ENCODE measurements at places on chromosomes 12 and 14. TPM values are rescaled to one million over a fixed set of nuclear protein-coding genes. Genes with fewer than 3 reads are reported as not detected.

Gene KRT78
- not detected for total RNA-seq

Gene RBP5
- total RNA-seq = not detected

DNA sequence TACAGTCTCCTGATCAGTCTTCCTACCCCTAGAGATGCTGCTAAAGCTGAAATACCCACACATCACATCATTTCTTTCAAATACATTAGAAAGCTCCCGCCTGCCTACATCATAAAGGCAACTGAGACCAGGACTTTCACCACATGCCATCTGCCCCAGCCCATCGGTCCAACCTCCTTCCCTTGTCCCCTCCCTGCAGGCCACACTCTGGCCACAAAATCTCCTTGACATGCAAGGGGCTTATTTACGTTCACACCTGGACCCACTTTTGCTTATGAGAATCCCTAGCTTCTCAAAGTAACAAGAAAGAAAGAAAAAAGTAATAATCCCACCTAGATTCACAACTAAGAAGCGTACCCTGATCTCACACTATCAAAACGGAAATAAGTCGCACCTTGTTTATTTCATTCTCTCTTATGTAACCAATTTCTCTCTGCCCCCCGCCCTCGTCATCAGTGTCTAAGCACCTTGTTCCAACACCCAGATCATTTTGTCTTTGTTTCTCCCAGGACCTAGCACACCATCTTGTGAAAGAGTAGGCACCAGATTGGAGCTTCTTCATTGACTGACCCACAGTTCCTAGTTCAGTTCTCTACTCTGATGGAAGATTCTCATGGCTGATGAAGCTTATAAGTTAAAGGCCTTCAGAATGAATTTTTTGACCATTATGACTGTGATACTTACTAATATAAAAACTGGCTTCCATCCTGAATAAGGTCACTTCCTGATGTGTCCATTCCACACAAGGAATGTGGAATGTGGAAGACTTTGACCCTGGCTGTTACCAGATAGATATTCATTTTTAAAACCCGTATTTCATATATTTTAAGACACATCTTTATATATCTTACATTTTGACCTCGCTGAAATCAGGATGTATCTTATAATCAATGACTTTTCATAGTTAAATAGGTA is 7.7 kb downstream of the WSB2 start:
- H3K36me3 ChIP-seq = peaks cover 40% of the 10 kb centered on the region
- peak overlapping the region; percentile 45 for H3K4me3 ChIP-seq
- DNase-seq = no peak

DNA sequence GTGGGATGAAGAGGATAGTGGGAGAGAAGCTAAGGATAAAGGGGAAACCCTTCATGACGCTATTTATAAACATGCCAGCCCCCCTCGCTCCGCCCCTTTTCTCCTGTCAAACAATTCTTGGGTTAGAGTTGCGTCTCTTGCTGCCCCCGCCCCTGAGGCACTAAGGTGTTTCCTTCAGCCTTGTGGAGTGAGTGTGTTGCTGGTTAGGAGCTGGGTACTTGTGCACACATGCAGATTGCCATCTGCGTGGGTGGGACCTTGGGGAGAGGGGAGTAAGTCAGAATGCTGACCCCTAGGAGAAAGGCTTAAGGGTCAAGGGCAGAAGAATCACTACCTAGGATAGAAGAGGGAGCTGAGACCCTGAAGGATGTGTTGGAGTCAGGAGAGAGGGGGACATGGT is 5.4 kb downstream of the FOXJ2 start:
- H3K36me3 ChIP-seq = peaks cover 5% of the 10 kb centered on the region
- peak overlapping the region; percentile 67 for H3K4me3 ChIP-seq
- no peaks in the 10 kb centered on the region for H3K27me3 ChIP-seq
- H3K4me1 ChIP-seq = peaks cover 62% of the 10 kb centered on the region

DNA sequence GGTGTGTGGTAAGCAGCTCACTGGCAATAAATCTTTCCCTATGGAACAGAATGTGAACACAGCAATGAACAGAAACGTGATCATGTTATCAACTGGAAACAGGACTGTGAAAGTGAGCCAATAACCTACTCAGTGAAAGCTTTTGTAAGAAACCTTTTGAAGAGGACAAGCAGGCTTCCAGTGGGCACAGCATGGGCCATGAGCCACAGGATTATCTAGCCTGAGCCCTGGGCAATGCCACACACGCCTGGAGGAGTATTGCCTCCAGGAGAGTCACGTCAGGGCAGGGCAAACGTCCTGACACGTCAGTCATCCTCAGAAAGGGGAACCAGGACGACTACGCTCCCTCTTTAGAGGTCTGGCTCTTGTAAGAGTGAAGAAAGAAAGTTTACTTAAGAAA is 32.3 kb downstream of the NRDE2 start:
- DNase-seq = no peak
- H3K4me3 ChIP-seq = no peak overlapping the region
- H3K27me3 ChIP-seq = no peaks in the 10 kb centered on the region
- H3K27ac ChIP-seq = no peak overlapping the region
- peaks cover 5% of the 10 kb centered on the region for H3K36me3 ChIP-seq

DNA sequence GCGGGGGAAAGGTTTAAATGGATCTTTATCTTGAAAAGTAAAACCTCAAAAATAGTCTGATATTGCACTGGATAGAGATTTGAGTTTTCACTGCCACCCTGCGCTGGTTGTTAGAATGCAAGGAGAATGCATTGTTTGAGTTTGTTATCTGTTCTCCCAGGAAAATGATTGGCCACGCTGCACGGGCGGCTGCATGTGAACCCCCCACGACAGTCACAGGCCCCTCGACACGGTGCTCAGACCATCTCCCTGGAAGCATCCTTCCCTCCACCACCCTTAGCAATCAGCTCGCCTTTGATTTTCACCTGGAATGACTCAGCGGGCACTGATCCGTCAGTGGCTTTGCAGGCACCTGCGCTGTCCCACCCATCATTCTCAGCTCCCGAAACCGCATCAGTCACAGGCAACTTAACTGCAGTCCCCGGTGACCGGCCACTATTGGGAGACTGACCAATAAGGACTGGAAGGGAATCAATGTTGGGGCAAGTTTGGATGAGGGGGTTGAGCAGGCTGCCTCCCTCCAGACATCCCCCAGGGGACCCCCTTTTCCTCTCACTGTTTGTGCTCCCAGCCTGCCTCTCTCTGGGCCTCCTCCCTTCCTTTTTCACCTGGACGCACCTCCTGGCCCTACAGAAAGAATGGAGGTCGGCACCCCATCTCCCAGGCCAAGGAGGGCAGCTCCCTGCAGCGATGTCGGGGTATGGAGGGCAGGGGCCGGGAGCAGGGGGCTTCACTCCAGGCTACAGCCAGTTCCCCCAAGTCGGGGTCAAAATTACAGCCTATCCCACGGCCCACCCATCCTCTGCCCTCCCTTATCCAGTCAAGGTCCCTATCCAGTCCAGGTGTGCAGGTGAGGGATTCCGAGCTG is 28.5 kb upstream of the C14orf180 start:
- DNase-seq = no peak
- H3K27me3 ChIP-seq = peaks cover 30% of the 10 kb centered on the region
- H3K36me3 ChIP-seq = no peaks in the 10 kb centered on the region
- no peak overlapping the region for H3K27ac ChIP-seq
- no peak overlapping the region for H3K4me3 ChIP-seq

GRCh38 chr12:21545557-21545956 is 19.5 kb downstream of the SPX start:
- H3K27ac ChIP-seq = no peak overlapping the region
- DNase-seq = no peak
- peaks cover 1% of the 10 kb centered on the region for H3K27me3 ChIP-seq
- H3K4me3 ChIP-seq = no peak overlapping the region
- no peaks in the 10 kb centered on the region for H3K36me3 ChIP-seq

DNA sequence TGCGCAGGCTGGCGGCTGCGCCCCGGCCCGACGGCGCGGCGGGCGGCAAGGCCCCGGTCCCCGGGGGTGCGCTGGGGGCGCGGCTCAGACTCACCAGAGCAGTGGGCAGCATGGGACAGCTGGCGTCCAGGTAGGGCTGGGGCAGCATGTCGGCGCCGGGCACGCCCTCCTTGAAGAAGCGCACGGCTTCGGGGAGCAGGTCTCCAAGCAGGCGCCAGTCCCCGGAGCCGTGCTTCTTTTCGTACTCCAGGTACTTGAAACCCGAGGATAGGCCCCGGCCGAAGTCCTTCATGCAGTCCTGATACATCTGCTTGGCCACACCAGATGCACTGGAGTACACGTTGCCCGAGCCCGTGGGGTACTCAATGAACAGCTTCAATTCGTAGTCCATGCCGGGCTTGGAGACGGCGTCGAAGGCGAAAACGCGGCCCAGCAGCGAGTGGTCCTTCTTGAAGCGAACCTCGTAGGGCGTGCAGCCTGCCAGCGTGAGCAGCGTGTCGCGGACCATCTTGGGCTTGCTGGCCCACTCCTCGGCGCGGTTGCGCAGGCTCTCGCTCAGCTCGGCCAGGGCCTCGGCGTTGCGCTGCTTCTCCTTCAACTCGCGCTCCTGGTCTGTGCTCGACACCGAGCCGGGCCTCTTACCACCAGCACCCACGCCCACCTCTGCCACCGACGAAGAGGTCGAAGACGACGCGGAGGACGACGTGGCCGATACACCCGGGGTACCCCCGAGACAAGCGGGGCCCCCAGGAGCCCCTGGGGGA is 2.2 kb downstream of the IRF2BPL start:
- peaks cover 11% of the 10 kb centered on the region for H3K27me3 ChIP-seq
- peaks cover 42% of the 10 kb centered on the region for H3K4me1 ChIP-seq
- DNase-seq = no peak
- H3K27ac ChIP-seq = peak overlapping the region; percentile 89
- H3K4me3 ChIP-seq = peak overlapping the region; percentile 92
- peaks cover 22% of the 10 kb centered on the region for H3K36me3 ChIP-seq

GRCh38 chr12:56288705-56289387 is 11.3 kb downstream of the CS start:
- no peak overlapping the region for H3K27ac ChIP-seq
- no peak overlapping the region for H3K4me3 ChIP-seq
- DNase-seq = no peak
- peaks cover 14% of the 10 kb centered on the region for H3K36me3 ChIP-seq

DNA sequence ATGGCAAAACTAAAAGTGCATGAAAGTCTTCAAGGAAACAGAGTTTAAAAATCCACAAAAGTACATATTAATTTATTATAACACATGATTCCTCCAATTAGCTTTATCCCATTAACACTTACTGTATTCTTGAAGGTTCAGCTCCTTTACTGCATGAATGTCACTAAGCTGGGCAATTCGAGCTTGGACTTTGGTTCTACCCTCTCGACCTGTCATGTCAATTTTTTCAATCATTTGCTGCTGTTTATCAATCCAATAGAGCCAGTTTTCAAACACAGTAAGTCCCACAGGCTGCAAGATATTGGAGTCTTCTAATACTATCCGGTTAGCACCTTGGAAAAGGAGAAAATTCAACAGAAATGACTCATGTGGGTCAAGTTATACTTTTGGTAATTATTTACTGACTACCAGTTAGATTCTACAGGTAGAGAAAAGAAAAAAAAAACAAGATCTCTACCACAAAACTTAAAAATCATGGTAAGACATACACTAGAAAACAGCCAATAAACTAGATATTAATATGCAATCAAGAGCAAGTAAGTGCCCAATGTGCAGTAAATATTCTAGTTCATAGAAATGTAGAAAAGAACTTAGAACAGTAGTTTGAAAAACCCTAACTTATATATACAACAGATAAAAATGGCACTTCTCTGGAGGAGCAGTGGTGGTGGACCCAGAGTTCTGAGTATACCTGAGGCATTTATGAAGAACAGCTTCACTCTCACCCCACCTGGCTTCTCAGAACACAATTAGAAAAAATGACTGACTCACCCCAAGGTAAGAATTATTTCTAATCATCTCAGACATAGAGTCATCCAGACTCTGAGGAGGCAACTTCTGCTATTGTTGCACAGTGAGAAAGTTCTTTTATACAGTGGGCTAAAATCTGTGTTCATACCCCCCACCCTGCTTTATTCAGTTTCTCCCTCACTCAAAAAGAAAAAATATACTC is 67.7 kb downstream of the BCL2L14 start:
- H3K27me3 ChIP-seq = no peaks in the 10 kb centered on the region
- no peaks in the 10 kb centered on the region for H3K4me1 ChIP-seq
- no peak overlapping the region for H3K4me3 ChIP-seq
- DNase-seq = no peak

DNA sequence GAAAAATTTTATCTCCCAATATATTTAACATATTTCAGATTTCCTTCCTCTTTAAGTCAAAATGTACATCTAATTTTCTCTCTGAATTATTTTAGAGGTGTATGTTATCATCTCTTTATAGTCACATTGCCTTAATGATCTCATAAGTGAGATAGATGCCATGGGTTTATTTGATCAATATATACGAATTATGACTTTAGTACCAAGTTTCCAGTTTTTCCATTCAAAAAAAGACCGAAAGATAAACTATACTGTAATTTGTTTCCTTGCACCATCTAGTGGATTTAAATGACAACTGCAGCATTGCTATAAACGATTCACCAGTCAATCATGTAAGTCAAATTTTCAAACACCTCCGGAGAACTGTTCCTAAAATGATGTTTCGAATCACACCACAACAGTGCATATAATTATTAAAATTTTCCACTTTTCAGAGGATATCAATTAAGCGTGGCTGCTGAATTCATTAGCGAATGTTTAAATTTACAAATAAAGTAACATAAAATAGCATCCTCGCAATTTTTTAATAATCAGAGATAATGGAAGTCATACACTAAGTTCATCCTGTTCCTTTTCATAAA is 419 bp upstream of the ATXN7L3B start:
- H3K27me3 ChIP-seq = no peaks in the 10 kb centered on the region
- H3K36me3 ChIP-seq = peaks cover 45% of the 10 kb centered on the region
- H3K4me3 ChIP-seq = peak overlapping the region; percentile 99
- peak; percentile 61 for DNase-seq
- peak overlapping the region; percentile 100 for H3K27ac ChIP-seq
- peaks cover 44% of the 10 kb centered on the region for H3K4me1 ChIP-seq

DNA sequence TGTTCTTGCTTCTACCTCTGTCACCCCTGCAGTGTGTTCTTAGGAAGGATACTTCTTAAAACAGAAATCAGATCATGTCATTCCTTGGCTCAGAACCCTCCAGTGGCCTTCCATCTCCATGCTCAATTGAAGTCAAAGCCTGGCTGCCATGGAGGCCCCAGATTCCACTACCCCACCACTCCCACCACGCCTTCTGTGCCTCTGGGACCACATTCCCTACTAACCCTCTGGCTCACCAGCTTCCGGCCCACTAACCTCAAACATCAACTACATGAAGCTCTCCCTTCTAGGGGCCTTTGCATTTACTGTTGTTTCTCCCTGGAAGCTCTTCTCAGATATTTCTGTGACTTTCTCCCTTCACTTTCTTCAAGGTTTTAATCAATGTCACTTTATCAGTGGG is 76.1 kb upstream of the REP15 start:
- no peak for DNase-seq
- H3K4me3 ChIP-seq = no peak overlapping the region
- H3K27ac ChIP-seq = peak overlapping the region; percentile 62
- H3K36me3 ChIP-seq = peaks cover 29% of the 10 kb centered on the region
- peaks cover 3% of the 10 kb centered on the region for H3K27me3 ChIP-seq

DNA sequence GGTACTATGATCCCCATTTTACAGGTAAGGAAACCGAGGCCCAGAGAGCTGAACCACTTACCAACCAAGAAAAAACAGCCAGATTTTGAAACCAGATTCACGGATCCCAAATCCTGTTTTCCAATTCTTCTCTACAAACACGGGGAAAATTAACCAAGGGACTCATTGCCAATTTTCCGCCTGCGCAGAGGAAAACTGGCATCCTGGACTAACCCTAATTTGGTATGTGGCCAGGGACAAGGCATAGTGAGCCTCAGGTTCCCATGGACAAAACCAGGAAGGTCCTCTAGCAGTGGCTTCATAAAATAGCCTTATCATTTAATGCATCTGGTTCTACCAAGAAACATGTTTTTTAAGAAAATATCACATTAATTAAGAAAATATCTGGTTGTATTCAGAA is 517.3 kb downstream of the MED13L start:
- no peak for DNase-seq
- no peak overlapping the region for H3K4me3 ChIP-seq
- peaks cover 88% of the 10 kb centered on the region for H3K4me1 ChIP-seq
- peaks cover 1% of the 10 kb centered on the region for H3K27me3 ChIP-seq
- no peak overlapping the region for H3K27ac ChIP-seq

Measured in HFFc6 (cell line).